Inflammatory macrophage treated with lipopolysaccharide for 1 hour (primary cell): ENCODE measurements at places on chromosomes 1 and 21.
A peak's percentile ranks its signal among the peaks of the same experiment; 100 is the strongest.

- peak; percentile 34 for DNase-seq
These were observed 2.4 kb downstream of the MCL1 start for GRCh38 chr1:150576794-150577556.

GRCh38 chr1:2970311-2971071, 50.8 kb upstream of the ACTRT2 start:
- no peak for DNase-seq

GRCh38 chr1:99239690-99240089, 24.6 kb upstream of the PLPPR4 start:
- DNase-seq: no peak

- DNase-seq: no peak
These were observed 28.1 kb downstream of the TMEM50B start for GRCh38 chr21:33451634-33452071.

DNA sequence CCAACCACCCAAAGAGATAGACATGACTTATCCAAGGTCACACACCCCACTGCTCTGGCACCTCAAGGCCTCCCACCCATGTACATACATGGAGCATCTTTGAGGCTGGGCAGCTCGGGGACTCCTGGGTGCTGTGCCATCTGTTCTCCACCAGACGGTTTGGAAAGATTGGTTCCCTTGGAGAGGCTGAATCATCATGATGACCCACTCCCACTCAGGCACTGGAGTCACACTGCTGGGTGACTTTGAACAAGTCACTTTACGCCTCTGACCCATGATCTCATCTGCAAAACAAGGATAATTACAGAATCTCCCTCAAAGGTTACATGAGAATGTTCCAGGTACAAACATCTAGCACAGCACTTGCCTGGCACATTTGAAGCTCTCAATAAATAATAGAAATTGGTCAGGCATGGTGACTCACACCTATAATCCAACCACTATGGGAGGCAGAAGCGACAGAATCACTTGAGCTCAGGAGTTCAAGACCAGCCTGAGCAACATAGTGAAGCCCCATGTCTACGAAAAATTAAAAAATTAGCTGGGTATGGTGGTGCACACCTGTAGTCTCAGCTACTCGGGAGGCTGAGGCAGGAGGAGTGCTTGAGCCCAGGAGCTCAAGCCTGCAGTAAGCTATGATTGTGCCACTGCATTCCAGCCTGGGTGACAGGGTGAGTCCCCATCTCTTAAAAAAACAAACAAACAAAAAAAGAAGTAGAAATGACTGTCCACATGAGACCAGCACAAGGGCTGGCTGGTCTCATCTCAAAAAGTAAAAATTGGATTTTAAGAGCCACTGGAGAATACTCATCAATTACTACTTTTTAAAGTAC, 74.9 kb downstream of the RRAGC start:
- peak; percentile 20 for DNase-seq

GRCh38 chr1:13892671-13893325, 192.8 kb downstream of the PRDM2 start:
- DNase-seq: no peak

DNA sequence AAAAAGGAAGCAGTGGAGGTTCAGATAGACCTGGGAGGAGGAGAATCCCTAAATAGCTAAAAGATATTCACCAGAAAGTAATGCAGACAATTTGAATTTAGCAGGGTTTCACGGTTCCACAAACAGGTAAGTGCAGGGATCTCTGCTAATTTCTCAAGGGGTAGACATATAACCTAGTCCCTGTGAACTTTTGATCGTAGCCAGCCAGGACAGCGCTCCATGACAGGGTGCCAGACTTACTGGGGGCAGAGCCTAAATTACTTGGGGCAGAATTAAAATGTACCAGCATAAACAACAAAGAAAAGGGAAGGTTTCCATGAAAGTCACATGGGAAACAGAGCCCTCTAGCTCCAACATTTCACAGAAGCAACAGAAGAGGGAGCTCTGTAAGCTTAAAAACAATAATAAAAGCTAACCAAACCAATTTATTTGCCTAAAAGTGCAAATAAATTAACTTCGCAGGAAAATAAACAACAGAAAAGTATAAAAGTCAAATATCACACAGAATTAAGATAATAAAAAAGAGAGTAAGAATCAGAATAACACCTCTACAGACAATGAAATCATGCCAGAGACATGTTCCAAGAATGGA, 198.3 kb downstream of the DUSP10 start:
- peak; percentile 45 for DNase-seq

GRCh38 chr1:236457775-236458174, 63.7 kb downstream of the EDARADD start:
- no peak for DNase-seq

DNA sequence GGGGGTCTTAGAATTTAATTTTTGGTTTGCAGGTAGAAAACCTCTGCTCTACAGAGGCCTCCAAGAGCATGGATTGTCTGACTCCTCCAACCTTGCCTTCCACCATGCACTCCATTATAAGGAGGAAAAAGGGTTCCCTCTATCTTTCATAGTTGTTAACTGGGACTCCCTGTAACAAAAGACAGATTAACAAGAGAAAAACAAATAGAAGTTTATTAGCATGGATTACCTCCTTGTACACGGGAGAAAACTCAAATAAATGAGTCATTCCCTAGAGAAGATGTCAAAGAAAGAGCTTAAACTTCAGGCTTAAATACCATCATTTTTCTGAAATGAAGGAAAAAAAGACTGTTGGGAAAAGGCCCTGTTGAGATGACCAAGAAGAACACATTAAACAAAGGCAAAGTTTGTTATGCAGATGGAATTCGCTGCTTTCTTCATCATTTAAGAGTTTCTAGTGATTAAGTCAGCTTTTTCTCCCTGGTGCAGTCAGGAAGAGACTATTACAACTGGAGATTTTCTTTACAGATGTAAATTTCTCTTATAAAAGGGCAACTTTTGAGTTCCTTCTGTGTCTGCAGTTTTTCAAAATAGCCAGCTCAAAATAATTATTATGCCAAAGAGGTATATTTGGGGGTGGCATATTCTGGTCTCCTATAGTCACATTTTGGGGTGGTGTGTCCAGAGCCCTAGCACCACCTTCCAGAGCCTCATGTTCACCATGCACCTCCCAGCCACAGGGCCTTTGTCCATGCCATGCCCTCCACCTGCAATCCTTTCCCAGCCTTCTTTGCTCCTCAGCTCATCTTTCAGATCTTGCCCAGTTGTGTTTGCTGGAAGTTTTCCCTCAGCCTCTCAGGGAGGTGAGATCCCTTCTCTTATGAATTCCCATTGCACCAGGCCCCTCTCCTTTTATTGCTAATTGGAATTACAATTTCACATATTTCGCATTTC, 63.1 kb upstream of the KLHDC7A start:
- DNase-seq: no peak

- DNase-seq: no peak
These were observed 12.2 kb downstream of the PTCH2 start for GRCh38 chr1:44830900-44831304.

- no peak for DNase-seq
These were observed 23.4 kb upstream of the EVA1B start for GRCh38 chr1:36346741-36347370.

- DNase-seq: no peak
These were observed 40.6 kb downstream of the ERI3 start for GRCh38 chr1:44314452-44314851.

- no peak for DNase-seq
These were observed 271.4 kb downstream of the FOXD2 start for GRCh38 chr1:47709019-47709871.

- no peak for DNase-seq
These were observed 131.2 kb downstream of the SIM2 start for GRCh38 chr21:36830100-36830499.

DNA sequence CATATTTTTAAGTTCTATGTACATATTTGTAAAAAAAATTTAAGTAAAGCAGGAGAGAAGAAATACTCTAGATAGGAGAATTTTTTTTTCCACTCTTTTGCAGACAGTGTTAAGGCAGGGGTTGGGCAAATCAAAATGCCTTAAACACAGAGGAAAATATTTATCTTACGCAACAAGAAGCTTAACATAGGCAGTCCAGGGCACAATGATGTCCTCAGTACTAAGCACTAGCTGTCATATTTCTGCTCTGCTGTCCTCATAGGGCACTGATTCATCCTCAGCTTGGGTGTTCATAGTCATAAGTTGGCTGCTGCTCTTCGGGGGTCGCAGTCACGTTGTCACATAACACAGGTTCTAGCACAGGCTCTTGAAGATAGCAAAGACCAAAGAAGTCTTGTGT, 247.4 kb downstream of the PTBP2 start:
- no peak for DNase-seq

DNA sequence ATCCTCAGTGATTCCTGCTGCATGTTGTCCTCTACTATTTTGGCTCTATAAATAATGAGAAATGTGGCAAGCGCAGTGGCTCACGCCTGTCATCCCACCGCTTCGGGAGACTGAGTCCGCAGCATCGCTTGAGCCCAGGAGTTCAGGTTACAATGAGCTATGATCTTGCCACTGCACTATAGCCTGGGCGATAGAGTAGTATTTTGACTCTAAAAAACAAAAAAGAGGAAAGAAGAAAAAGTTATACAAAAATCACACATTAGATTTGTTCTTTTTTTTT, 756 bp upstream of the SLC25A44 start:
- DNase-seq: no peak

DNA sequence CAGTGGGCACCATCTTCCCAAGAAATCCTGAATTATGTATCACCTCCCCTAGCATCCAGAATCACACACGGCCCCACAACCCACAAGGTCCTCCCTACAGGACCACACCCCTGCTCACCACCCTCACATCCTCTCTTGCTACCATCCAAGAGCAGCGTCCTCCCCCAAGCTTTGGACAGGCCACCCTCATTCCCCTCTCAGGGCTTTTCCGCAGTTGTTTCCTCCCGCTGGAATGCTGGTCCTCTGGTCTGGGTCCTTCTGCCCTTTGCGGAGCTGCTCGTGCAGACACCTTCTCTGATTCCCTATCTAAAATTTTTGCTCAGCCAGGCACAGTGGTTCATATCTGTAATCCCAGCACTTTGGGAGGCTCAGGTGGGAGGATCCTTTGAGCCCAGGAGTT, 56.5 kb downstream of the TOMM20 start:
- no peak for DNase-seq

DNA sequence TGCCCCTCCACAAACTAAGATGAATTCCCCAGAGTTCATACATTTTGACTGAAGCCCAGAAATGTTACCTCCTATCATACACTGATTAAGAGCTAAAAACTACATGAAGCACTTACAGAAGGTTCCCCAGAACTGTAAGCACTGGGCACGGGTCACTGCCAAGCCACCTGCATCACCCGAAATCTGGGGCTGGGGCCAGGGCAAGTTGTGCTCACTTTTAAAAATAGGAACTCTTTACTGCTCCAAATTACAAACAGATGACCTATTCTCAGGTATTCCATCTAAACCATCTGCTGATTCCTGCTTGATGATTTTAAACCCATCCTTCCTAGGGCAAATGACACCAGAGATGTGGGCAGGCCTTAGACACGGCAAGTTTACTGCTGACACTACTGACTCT, 4.8 kb downstream of the SETD4 start:
- no peak for DNase-seq

DNA sequence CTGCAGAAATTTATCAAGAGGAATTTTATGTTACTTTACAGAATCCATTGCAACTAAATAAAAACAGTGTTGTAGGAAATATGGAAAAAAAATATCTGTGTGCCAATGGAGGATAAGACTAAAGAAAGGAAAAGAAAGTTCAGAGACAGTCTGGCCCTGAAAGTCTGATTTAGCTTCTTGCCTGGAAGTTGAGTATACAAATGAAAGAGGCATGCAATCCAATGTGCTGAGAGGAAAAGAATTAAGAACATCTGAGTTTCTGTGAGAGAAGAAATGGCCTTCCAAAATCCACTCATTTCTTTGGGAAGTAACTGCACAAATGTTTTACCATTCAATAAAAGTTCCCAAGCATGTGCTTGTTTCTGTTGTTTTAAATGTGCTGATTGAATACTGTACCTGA, 65.1 kb downstream of the LHX9 start:
- no peak for DNase-seq

DNA sequence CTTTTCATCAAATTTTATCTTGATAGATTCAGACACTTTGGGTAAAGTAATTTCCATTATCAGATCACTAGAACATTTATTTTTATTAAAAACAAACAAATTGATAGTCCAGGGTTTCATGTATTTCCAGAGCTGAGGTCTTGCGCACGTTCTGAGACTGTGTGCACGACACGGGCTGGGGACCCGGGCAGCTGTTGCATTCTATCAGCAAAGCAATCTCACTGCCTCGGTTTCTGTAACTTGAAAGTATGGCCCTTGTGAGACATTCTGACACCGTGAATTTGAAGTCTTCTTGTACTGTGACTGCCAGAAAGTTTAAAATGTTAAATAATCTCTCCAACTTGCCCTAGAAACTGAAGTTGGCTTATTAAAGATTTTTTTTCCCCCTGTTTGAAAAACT, 746.9 kb upstream of the ADGRL2 start:
- DNase-seq: no peak

GRCh38 chr1:68918563-68918962, 421.7 kb upstream of the DEPDC1 start:
- no peak for DNase-seq

- DNase-seq: peak; percentile 57
These were observed 63.3 kb downstream of the AK4 start for GRCh38 chr1:65211331-65211730.

DNA sequence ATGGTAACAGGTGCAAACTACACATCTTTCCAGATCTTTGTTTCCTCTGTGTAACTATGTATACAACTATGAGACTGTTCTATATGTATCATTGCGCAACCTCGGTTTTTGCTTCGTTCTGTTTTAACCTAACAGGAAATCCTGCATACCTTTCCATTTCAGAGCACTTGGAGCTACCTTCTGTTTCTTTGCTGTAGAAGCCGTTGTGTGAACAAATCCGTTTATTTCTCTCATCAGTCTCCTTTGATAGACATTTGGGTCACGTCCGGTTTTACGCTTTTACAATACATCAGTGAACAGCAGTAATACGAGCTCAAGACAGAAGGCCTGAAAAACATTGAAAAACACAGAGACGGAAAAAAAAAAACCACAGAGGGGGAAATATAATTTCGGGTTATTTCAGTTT, 10.5 kb downstream of the ATP5IF1 start:
- DNase-seq: peak; percentile 28

DNA sequence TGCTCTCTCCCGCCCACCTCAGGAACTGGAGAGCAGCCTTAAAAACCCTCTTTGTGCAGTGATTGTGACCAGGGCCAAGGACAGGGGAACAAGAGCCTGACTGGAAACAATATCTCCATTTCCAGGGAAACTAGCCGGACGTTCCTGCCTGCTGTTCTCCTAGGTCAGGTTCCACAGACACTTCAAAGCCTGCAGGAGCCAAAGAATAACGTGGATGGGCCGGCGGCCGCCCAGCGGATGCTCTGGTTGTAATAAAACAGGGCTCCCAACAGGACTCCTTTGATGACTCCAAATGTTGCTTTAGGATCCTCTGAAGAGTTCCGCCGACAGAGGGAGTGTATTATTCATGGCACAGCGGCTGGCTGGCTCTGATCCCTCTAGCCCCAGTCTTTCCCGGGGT, 162.2 kb downstream of the PLXNA2 start:
- DNase-seq: no peak
